ENCODE measurements at places on chromosomes 1 and 21.

DNA sequence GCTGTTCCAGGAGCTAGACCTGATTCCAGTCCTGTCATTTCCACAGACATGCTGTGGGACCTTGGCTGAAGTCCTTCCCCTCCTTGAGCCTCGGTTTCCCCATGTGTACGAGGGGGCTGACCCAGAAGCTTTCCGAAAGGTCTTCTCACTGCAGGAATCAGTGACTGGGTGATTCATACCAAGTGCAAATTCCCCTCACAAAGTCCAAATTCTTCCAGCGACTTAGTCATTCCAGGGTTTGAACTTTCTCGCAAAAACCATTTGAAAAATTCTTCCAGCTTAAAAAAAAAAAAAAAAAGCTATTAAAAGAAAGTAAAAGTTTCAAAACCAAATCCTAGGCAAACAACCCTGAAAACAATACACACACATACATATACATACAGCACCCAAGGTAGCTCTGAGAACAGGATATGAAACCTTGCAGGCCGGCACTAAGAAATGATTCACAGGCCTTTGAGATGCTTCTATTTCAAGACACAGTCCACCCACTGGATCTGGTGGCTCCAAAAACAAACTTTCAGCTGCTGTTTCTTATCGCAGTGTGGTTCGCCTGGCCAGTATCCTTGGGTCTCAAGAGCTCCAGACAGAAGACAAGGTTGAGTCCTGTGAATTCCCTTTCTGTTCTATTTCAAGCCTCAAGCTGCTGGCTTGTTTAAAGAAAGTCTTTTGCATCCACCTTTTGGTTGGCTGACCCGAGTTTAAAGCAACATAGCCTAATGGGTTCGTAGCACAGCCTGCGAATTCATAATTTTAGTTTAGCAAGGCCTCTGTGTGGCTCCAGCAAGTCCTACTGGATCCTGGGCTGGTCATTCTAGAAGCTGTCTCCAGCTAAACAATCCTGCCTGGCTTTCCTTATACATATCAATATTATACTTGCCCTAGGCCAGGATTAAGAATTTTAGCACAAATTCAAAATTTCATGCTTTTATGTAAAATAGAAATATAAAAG is 18.0 kb upstream of the ID3 start:
- no peak for DNase-seq

- no peak for DNase-seq
Observed at GRCh38 chr1:167808104-167808503, 86.3 kb downstream of the MPZL1 start.

DNA sequence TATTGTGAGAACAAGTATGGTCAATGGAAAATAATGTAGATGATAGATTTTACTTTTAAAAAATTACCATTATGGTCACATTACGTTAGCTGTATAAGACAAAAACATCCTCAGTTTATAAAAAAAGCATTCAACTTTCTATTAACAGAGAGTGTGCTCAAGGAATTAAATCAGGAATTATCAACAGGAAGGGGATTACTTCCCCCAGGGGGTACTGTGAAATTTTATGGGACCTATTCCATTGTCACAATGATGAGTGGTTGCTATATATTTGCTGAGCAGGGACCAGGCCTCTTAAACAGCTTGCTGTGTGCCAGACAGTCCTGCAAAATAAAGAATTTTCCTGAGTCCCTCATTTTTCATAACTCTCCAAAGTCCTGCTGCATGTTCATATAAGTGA is 21.2 kb downstream of the JAM2 start:
- no peak for DNase-seq

DNA sequence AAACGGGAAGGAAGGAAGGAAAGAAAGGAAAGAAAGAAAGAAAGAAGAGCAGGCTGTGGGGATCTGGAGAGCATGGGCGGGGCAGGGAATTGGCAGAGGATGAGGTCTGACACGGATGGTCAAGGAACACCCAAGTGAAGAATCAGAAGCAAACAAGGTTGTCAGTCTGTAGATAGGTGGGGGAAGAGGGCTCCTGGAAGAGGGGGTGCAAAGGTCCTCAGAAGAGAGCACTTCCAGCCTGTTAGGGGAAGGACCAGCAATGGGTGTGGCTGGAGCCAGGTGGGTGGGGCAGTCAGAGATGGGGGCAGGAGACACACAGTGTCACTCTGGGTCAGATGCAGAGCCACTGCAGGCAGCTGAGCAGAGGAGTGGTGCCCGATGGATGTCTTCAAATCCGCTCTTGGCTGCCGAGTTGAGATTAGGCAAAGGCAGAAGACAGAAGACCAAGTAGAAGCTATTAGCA is 11.0 kb upstream of the PLA2G2C start:
- no peak for DNase-seq

DNA sequence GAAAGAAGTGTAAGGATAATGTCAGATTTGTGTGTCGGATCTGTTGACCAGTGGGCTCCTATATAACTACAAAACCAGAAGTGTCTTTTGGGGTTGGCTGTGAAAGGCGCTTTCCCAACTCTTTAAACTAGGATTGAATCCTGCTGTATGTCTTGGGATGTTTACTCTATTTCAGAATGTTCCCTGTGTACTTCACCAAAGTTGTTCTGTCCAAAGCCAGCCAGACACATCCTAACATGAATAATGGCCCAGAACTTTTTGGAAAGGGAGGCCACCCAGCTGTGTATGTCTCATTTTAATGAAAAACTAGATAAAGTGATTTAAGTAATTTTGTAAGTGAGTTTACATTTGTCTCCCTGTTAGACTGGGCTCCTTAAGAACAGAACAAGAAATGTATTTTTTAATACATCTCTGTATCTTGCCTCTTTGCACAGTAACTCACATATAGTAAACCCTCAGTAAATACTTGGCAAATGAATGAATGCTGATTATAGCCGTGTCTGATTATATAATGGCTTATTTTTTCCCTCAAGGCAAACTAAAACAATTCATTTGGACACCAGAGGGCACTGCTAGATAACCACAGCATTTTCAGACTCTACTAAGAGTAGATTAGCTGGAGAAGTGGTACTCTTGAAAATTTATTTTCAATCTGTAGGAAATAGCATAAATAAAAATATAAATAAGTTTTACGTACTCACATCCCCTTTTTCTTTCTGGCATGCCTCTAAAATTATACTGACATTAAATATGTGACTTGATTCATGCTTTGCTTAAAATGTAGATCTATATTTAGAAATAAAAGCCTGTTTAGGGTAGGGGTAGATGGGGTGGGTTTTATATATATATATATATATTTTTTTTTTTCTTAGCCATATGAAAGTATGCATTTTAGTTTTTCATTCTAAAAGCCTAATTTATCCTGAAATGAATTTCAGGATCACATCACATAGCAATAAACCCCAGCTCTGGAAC is 23.8 kb downstream of the TSEN15 start:
- no peak for DNase-seq

DNA sequence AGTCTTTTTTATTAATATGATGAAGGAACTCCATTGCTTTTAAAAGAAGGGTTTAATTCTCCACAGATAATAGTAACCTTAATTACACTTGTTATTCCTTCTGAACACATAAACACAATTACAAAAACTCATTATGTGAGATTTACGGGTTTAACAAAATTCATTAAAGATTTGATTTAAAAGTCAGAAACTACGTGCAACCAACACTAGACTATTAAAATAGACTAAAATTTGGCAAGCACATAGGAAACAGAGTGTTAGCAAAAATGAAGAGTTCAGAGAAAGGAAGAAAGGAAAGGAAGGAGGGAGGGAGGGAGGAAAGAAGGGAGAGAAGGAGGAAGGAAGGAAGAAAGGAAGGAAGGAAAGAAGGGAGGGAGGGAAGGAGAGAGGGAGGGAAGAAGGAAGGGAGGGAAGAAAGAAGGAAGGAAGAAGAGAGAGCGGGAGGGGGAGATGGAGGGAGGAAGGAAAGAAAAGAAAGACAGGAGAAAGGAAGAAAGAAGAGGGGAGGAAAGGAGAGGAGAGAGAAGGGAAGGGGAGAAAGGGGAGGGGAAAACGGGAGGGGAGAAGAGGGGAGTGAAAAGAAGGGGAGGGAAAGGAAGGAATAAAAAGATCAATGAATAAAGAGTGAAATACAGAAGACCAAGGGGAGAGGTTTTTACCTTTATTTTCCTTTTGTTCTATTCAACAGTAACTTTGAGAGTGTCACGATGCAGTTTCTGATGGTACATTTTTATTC is 123.4 kb upstream of the LYPLAL1 start:
- DNase-seq: no peak

- peak; percentile 54 for DNase-seq
Observed at GRCh38 chr1:86396498-86396890, 371 bp upstream of the ODF2L start.

GRCh38 chr1:110464340-110464739 is 13.4 kb downstream of the PROK1 start:
- no peak for DNase-seq

DNA sequence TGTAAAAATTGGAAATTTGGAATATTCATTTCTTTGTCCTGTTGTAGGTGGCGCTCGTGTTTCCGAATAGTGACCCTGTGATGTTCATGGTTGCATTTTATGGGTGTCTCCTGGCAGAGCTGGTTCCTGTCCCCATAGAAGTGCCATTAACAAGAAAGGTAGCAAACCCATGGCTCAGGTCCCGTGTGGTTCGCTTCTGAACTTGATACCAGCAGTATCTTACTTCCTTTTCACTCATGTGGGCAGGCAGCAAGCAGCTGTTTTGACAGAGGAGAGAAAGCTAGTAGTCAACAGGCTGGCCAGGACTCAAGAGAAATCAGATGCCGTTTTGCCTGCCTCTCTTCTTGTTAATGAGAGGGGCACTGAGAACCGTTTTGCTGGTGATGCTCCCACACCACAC is 72.8 kb downstream of the S100B start:
- DNase-seq: no peak

- no peak for DNase-seq
Observed at GRCh38 chr1:162663086-162663485, 30.8 kb downstream of the DDR2 start.

DNA sequence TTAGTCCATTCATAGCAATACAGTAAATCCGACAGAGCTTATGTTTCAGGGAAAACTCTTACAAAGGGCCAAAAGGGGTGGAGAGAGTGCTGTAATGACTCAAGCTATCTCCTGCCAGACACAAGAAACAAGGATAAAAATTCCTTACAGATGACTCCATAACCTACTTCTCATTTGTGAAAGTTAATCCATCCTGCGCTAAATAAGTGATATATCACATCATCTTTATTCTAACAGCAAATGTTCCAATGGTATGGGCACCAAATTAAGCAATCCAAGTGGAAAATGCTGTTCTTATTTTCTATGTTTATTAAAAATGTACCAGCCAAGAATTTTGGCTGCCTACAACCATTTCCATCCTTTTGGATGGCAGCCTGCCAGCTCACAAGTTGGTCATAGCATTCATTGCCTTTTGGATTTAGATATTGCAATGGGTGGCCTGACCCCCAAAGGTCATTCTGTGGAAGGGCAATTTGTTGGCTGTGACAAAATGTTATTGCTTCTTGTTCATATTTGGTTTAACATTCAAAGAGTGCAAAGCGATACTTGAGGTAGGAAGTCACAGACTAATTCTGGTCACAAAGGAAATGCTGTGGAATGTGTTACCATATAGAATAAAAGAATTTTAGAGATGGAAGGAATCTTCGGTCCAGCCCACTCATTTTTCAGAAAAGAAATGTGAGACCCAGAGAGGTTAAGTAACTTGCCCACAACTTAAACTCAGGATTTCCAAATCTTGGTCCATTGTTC is 2.8 kb upstream of the ENAH start:
- DNase-seq: no peak

DNA sequence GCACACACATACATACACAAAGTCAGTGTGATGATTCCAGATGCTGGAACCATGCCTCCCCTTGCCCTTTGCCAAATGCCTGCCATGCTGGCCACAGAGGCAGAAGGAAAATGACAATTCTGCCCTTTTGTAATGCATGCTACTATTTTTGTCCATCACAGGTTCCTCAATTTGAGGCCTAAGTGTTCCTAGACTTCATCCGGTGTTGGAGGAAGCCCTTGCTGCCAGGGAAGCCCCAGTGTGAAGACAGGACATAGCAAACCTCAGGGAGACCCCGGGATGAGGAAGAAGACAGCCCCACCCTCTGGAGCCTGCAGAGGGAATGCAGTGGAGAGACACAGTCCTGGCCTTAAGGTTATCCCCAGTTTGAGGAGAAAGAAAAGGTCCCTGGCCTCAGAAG is 14.4 kb downstream of the PRR9 start:
- DNase-seq: no peak

DNA sequence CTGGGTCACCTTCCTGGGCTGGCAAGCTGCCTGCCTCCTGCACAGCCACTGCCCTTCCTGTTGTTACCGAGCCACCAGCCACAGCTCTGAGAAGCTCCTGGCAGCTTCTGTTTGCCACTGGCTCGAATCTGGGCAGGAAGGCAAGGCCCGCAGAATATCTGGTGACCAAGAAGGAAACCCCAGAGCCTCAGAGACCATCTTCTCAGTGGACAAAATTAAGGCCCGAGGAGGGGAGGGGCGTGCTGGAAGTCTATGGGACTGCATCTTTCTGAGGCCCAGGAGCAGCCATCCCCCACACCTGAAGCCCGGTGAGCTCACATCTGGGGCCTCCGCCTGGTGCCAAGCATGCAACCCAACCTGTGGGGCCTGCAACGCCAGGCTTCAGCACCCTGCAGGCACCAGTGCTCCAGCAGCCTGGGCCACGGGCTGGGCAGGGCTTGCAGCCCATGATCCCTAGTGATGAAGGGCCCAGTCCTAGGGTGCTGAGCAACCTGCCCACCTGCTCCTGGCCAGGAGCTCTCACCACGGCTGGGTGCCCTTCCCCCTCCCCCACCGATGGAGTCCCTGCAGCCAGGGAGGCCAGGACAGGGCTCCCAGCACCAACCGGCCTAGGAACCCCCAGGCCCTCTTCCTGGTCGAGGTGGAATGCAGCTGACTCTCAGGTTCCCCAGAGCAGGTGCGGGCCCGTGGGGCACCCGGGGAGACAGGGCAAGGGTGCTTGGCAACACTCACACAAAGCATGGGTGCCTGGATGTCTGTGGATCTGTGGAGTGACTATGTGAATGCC is 879 bp downstream of the CPTP start:
- no peak for DNase-seq

DNA sequence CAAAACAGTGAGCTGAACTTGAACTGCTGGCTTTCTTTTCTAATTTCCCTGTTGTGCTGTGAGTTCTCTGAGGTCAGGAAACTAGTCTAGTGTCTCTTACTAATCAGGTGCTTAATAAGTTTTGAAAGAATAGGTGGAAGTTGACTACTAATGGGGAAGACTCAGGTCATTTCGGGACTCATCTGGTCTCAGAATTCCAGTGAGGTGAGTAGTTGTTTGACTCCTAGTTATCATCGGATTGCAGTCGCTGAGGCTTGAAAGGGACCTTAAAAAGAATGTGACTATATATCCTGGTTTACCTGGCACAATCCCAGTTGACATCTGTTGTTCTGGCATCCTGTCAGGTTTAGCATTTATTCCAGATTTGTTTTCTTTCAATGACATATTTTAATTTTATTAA is 81.4 kb upstream of the SPAG17 start:
- DNase-seq: no peak
